ENCODE measurements at places on chromosomes 16 and 17.

DNA sequence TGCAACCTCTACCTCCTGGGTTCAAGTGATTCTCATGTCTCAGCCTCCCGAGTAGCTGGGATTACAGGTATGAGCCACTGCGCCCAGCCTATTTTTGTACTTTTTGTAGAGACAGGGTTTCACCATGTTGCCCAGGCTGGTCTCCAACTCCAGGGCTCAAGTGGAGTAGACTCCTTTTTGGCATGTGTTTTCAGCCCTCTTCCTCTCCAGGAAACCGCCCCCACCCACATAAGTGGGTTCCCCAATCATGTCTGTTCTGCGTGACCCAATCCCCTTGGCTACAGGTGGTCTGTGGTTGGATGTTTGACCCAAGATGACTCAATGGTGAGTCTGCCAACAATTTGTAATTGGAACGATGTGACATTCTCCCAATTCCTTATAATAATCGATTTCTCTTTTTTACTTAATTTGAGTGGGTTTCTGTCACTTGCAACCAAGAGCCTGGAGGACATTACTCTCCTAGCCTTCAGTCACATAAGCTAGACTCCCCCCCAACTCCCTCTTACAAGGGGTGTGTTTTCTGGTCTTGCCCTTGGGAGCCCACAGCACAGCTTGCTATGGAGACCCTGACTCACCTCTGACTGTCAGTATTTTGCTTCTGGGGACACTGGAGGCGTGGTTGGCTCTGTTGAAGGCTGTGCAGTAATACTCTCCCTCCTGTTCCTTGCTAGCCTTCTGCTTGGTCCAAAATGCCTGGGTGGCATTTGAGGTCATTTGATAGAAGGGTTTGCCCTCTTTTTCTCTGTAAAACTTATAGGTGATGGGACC lies 34.9 kb downstream of the PECAM1 start:
- no peak for DNase-seq

- DNase-seq: no peak
Measured at GRCh38 chr16:29303520-29303919, 103.0 kb downstream of the NPIPB11 start.

- no peak for DNase-seq
Measured at GRCh38 chr16:2591476-2592240, 53.8 kb downstream of the PDPK1 start.

- DNase-seq: no peak
Measured at GRCh38 chr17:58136669-58137279, 11.4 kb upstream of the OR4D1 start.
